ENCODE measurements at places on chromosomes 3 and 15.

GRCh38 chr3:125383744-125384143, 8.6 kb upstream of the ZNF148 start:
- DNase-seq: no peak
- H3K4me3 ChIP-seq: no peak overlapping the region
- H3K27me3 ChIP-seq: no peaks in the 10 kb centered on the region
- no peaks in the 10 kb centered on the region for H3K36me3 ChIP-seq
- no peak overlapping the region for H3K27ac ChIP-seq

DNA sequence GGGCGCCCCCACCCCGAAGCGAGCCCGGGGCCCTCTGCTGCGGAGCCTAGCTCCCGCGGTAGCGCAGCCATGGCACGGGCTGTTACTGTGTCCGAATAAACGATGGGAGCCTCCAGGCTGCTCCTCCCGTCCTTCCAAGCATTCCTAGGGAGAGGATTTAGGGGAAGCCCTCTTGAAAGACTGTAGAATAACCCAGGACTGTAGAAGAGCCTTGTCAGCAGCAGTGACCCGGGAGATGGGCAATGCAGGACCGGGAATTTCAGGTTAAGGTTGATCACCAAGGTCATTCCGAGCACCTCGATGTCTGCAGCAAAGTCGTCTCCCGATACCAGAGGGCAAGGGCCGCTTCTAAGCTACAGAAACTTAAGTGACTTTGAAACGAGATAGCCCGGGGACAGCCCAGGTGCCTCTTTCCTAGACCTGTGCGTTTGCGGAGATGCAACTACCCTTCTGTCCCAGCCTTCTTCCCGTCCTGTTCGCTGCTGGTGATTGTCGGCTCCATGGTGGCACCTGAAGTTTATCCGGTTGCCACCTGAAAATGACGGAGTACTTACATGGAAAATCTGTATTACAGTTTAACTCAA, 753 bp upstream of the MYO5A start:
- no peak for DNase-seq
- no peaks in the 10 kb centered on the region for H3K27me3 ChIP-seq
- H3K36me3 ChIP-seq: no peaks in the 10 kb centered on the region
- H3K4me1 ChIP-seq: peaks cover 24% of the 10 kb centered on the region
- peak overlapping the region; percentile 42 for H3K27ac ChIP-seq

- no peak overlapping the region for H3K4me3 ChIP-seq
- no peak overlapping the region for H3K27ac ChIP-seq
- H3K36me3 ChIP-seq: peaks cover 1% of the 10 kb centered on the region
- no peak for DNase-seq
- H3K27me3 ChIP-seq: no peaks in the 10 kb centered on the region
- H3K4me1 ChIP-seq: no peaks in the 10 kb centered on the region
These were observed 61.6 kb upstream of the SUCLG2 start for GRCh38 chr3:67715971-67716370.

DNA sequence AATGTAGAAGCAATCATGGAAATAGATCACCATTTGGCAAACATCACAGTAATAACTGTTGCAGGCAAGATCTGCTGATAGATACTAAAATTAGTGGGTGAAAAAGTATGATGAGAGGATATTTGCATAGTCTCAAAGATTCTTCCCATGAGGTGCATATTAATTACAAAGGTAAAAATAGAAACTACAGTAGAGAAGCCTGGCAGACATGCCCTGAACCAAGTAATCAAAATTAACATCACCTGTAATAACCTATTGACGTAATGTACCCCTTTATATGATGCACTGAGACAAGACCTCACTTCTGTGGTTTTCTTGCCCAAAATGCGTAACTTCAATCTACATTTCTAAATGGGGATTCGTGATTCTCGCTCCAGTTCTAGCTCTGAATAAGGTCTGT, 14.4 kb downstream of the POMGNT2 start:
- H3K27me3 ChIP-seq: no peaks in the 10 kb centered on the region
- no peaks in the 10 kb centered on the region for H3K36me3 ChIP-seq
- no peak for DNase-seq
- no peaks in the 10 kb centered on the region for H3K4me1 ChIP-seq
- H3K4me3 ChIP-seq: no peak overlapping the region

DNA sequence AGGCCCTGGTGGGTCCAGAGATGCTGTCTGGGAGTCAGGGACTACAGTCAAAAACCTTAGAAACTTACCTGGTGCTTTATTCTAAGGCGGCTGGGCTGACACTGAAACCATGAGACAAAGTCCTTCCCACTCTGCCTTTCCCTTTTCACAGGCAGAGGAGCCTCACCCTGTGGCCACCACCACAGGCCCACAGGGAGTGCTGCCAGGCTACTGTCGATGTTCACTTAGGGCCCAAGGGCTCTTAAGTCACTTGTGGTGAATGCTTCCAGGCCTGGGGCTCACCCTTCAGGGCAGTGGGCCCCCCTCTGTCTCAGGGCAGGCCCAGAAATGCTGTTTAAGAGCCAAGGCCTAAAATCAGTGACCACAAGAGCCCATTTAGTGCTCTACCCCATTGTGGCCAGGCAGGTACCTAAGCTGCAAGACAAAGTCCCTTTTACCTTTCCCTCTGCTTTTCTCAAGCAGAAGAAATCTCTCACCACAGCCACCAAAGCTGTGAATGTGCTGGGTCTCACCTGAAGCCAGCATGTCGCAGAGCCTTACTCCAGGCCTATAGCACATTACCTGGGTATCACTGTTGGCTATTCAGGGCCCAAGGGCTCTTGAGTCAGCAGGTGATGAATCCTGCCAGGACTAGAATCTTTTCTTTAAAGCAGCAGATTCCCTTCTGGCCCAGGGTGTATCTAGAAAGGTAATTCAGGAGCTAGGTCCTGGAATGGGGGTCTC, 39.5 kb upstream of the GOLGA6B start:
- H3K4me1 ChIP-seq: peaks cover 7% of the 10 kb centered on the region
- no peak overlapping the region for H3K4me3 ChIP-seq
- H3K27ac ChIP-seq: no peak overlapping the region
- H3K36me3 ChIP-seq: no peaks in the 10 kb centered on the region
- DNase-seq: no peak
